ENCODE measurements at places on chromosomes 6 and 20. TPM values are rescaled to one million over a fixed set of nuclear protein-coding genes. Genes with fewer than 3 reads are reported as not detected.

Gene ISM1
- 8.4 TPM for total RNA-seq

DNA sequence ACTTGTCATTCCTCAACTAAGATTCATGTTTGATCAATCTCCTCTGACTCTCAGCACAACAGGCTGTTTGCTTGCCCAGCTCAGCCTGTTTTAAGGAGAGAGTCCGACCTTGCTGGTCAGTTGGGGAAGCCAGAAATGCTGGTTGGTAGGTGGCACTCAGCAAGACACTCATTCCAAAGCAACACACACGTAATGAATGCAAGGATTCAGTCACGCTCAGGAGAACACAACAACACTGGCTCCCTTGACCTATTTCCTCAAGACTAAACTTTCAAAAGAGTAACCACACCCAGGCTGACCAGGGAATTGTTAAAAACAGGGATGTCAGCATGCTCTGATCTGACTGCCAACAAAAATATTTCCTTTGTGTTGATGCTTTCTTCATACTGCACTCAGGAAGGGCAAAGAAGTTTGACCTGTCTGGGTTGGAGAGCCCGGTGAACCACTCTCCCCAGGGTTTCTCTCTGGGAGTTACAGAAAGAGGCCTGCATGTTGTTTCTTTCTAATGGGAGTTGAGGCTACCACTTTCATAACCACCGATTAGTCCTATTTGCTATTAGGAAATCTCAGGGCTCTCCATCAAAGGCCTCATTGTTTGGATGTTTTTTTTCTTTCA lies 25.6 kb upstream of the PREP start:
- H3K27me3 ChIP-seq: no peaks in the 10 kb centered on the region
- H3K4me3 ChIP-seq: no peak overlapping the region
- H3K27ac ChIP-seq: peak overlapping the region; percentile 28
- H3K4me1 ChIP-seq: peaks cover 12% of the 10 kb centered on the region

Gene KIF13A
- 55.2 TPM for total RNA-seq

Gene BPIFB2
- 0.21 TPM for total RNA-seq

- no peak overlapping the region for H3K27ac ChIP-seq
- H3K4me1 ChIP-seq: no peaks in the 10 kb centered on the region
- no peak for DNase-seq
- no peak overlapping the region for H3K4me3 ChIP-seq
- H3K27me3 ChIP-seq: peaks cover 4% of the 10 kb centered on the region
Observed at GRCh38 chr20:33095249-33095648, 15.8 kb downstream of the BPIFB4 start.

- no peak overlapping the region for H3K4me3 ChIP-seq
- no peak overlapping the region for H3K27ac ChIP-seq
- no peak for DNase-seq
- no peaks in the 10 kb centered on the region for H3K36me3 ChIP-seq
- no peaks in the 10 kb centered on the region for H3K27me3 ChIP-seq
Observed at GRCh38 chr20:51811042-51811355, 8.7 kb upstream of the SALL4 start.

Gene AVP
- total RNA-seq: not detected

GRCh38 chr6:35300848-35301247 lies 3.2 kb downstream of the DEF6 start:
- H3K4me1 ChIP-seq: peaks cover 56% of the 10 kb centered on the region
- H3K27ac ChIP-seq: peak overlapping the region; percentile 87
- no peaks in the 10 kb centered on the region for H3K27me3 ChIP-seq
- H3K36me3 ChIP-seq: peaks cover 8% of the 10 kb centered on the region

DNA sequence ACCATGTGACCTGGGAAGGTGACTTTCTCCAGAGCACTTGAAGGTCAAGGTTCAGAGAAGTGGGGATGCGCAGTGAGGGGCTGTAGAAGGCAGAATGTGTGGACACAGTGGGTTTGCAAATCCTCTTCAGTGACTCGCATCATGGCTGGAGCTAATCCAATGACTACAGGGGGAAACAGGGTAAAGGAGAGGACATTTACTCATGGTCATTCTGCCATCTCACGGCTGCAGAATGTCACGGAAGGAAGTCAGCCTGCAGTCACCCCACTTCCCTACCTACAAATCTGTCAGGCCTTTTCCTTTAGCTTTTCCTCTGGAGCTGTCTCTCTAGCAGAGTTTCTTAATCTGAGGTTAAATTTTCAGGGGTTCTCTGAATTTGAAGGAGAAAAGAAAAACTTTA lies 337.6 kb downstream of the CDC5L start:
- H3K27me3 ChIP-seq: no peaks in the 10 kb centered on the region
- no peak for DNase-seq
- no peaks in the 10 kb centered on the region for H3K4me1 ChIP-seq
- no peak overlapping the region for H3K27ac ChIP-seq

Gene SLC2A10
- total RNA-seq: 11.5 TPM

Gene ZNF334
- total RNA-seq: 4.7 TPM

DNA sequence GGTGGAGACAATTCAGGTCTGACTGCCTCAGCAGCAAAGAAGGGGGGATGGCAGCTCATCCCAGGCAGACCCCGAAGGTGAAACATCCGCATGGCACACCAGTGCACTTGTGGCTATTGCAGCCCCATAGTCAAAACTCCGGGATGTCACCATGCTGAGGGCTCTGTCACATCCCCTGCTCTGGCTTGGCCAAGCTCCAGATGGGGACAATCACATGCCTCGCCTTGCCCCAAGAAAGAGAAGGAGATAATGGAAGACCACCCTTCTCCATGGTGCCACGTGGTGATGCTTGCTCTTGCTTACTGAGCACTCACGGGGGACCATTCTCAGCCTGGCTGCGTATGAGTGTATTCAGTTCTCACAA lies 60.2 kb downstream of the RBM38 start:
- no peak for DNase-seq
- no peak overlapping the region for H3K4me3 ChIP-seq
- H3K36me3 ChIP-seq: no peaks in the 10 kb centered on the region
- H3K4me1 ChIP-seq: peaks cover 23% of the 10 kb centered on the region
- H3K27me3 ChIP-seq: peaks cover 4% of the 10 kb centered on the region

Gene TSPYL4
- total RNA-seq: 12.8 TPM

Gene OXT
- not detected for total RNA-seq

DNA sequence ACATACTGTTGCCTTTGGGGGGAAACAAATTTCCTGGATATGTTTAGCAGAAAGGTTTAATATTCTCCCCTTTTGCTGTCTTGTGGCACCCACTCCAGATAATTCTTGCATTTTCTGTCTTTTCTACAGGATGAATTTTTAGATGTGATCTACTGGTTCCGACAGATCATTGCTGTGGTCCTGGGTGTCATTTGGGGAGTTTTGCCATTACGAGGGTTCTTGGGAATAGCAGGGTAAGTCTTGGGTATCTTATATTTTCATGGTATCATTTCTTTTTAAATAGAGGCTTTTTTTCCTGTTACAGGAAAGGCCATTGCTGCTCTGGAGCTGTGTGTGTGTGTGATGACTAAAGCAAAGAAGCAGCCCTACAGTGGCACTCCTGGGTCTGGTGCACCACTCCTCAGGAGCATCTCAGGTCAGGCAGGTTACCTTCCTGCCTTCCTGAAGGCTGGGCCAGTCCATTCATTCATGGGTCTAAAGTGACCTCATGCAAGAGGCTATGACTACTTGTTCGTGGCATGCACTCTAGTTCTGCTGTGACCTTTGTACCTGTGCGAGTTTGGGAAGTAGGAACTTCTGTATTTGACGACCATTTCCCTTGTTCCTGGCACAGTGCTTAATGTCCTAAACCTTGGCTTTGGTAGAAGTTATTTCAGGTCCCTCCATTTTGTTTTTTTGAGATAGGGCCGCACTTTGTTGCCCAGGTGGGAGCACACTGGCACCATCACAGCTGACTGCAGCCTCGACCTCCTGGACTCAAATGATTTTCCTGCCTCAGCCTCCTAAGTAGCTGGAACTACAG lies 2.2 kb downstream of the RAB5IF start:
- no peaks in the 10 kb centered on the region for H3K27me3 ChIP-seq
- H3K4me1 ChIP-seq: peaks cover 24% of the 10 kb centered on the region
- no peak for DNase-seq

Gene RIPPLY2
- total RNA-seq: not detected

DNA sequence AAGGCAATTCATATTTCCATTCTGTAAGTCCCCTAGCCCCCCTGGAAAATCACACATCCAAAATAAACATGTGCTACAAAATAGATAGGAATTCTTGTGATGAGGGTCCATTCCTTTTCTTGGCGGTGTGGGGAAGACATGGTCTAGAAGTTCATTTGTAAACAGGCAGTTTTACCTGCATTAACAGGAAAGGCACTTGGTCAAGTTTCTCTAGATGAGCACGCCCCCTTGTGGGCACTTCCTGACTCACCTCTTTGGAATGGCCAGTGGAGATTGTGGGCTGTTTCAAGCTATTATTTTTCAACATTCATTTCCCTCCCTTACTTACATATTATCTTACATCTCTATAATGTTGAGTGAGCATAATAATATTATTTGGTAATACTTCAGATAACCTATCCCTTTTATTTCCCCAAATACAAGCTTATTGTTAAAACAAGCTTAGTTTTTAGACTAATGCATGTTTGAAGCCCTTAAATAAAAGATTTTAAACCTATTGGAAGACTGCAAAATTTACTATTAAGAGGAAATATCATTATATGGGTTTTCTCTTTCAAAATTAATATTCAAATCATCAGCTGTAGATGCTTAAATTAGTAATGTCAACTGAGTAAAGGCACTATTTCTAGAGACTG lies 92.1 kb downstream of the TASP1 start:
- no peak overlapping the region for H3K4me3 ChIP-seq
- no peaks in the 10 kb centered on the region for H3K27me3 ChIP-seq
- peak; percentile 80 for DNase-seq
- no peak overlapping the region for H3K27ac ChIP-seq
- no peaks in the 10 kb centered on the region for H3K4me1 ChIP-seq
- H3K36me3 ChIP-seq: no peaks in the 10 kb centered on the region

DNA sequence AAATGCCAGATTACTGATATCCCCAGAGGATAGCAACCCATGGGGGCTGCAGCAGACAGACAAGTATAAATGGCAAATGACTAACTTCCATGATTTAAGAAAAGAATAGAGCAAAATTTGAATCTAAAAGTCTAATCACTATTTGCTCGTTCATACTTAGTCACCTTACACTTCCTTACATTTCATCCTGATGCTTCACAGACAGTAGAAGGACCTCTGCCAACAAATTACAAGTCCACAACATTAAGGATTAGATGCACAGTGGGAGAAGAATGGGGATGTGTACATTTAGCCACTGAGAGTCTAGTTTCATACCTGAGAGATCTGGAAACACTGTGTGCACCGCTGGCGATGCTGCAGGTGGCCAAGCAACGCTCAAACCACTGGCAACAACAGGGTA lies 72.4 kb downstream of the FYN start:
- H3K36me3 ChIP-seq: no peaks in the 10 kb centered on the region
- peaks cover 46% of the 10 kb centered on the region for H3K4me1 ChIP-seq
- no peak overlapping the region for H3K4me3 ChIP-seq
- H3K27ac ChIP-seq: no peak overlapping the region
- H3K27me3 ChIP-seq: no peaks in the 10 kb centered on the region

- peak; percentile 66 for DNase-seq
- no peaks in the 10 kb centered on the region for H3K36me3 ChIP-seq
- no peak overlapping the region for H3K4me3 ChIP-seq
- no peaks in the 10 kb centered on the region for H3K27me3 ChIP-seq
- no peaks in the 10 kb centered on the region for H3K4me1 ChIP-seq
Observed at GRCh38 chr6:111096246-111096645, 8.9 kb downstream of the SLC16A10 start.

Gene NNAT
- total RNA-seq: 0.83 TPM

DNA sequence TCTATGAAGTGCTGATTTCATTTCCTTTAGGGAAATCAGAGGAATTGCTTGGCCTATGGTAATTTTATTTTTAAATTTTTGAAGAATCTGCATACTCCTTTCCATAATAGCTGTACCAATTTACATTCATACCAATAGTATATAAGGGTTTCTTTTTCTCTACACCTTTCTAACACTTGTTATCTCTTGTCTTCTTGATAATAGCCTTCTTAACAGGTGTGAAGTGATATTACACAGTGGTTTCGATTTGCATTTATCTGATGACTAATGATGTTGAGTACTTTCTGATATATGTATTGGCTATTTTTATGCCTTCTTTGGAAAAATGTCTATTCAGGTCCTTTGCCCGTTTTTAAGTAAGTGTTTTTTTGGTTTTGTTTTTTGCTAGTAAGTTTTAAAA lies 40.8 kb downstream of the SMAP1 start:
- H3K36me3 ChIP-seq: no peaks in the 10 kb centered on the region
- DNase-seq: no peak
- H3K4me1 ChIP-seq: peaks cover 8% of the 10 kb centered on the region
- no peaks in the 10 kb centered on the region for H3K27me3 ChIP-seq

DNA sequence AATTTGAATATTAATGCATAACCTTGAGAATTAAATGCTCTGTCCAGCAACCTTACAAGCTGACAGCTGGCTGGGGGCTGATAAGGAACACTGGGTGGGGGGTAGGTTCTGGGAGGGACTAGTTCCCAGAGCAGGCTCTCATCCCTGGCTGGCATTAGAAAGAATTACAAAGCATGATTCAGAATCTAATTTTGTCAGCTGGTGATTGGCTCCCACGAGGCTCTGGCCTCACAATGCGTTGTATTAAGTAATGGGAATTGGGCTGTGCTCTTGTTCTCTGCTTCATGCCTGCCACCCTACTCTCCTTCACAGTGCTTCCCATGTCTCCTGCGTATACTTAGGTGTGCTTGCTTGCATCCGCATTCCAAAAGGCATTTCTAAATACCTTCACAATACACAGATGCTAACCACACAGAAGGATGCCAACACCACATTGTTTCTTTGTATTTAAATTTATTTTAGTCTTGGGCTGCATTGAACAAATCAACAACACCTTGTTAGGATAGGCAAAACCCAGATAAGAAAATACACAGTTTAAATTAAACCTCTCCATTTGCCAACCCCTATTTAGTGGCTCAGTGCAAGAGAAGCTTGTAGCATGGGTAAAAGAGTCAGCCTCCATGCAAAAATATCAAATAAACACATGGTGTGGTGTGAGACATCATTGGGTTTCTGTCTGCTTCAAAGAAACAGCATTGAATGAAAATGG lies 434.5 kb upstream of the JAG1 start:
- no peak for DNase-seq
- no peaks in the 10 kb centered on the region for H3K4me1 ChIP-seq
- no peak overlapping the region for H3K4me3 ChIP-seq
- no peaks in the 10 kb centered on the region for H3K27me3 ChIP-seq
- no peak overlapping the region for H3K27ac ChIP-seq

GRCh38 chr20:33251496-33251895 lies 15.7 kb downstream of the BPIFA1 start:
- H3K27me3 ChIP-seq: no peaks in the 10 kb centered on the region
- DNase-seq: no peak
- no peak overlapping the region for H3K4me3 ChIP-seq

DNA sequence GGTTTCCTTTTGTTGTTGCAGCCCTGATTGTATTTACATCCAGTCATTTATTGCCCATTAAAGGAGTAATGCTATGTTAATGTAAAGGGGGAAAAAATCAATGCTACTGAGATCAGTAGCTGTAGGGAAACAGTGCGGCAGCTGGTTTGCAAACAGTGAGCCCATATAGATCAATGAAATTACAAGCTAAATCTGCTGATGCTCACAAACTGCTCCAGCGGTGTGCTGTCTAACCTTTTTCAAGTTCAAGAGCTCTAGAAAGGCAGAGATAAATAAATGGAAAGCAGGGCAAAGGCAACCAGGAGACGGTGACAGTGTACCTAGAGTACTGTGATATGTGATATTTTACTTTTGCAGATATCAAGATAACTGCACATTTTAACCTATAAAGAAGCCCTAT lies 449.0 kb upstream of the MMS22L start:
- no peak overlapping the region for H3K27ac ChIP-seq
- no peak for DNase-seq
- H3K36me3 ChIP-seq: no peaks in the 10 kb centered on the region
- H3K27me3 ChIP-seq: no peaks in the 10 kb centered on the region

- H3K4me1 ChIP-seq: peaks cover 10% of the 10 kb centered on the region
- no peak overlapping the region for H3K27ac ChIP-seq
- no peak for DNase-seq
- no peak overlapping the region for H3K4me3 ChIP-seq
Observed at GRCh38 chr6:20681243-20681684, 147.0 kb downstream of the CDKAL1 start.
